ENCODE measurements at places on chromosomes 5 and 9.
A peak's percentile ranks its signal among the peaks of the same experiment; 100 is the strongest.

- no peak for DNase-seq
Measured at GRCh38 chr5:67164856-67165525, 31.6 kb downstream of the CD180 start.

GRCh38 chr9:136142859-136143214, 24.2 kb upstream of the TMEM250 start:
- no peak for DNase-seq

GRCh38 chr5:180399401-180400215, 46.5 kb upstream of the GFPT2 start:
- DNase-seq: no peak

DNA sequence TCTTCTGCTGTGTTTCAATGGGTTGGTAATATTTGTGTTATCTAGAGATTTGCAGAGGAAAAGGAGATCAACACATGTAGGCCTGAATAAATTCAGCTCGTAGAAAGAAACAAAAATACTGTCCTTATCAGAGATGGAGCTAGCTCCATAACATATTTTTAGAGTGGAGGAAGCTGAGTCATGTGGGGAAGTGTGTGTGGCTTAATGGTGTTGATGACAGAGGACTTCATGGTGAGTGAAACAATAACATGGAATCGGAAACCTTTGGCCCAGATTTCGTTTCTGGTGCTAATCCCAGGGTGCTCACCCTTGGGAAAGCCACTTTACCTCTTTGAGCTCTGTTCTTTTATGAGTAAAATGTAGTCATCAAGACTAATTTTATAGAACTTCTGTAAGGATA, 825.0 kb downstream of the TLR4 start:
- peak; percentile 95 for DNase-seq

- no peak for DNase-seq
Measured at GRCh38 chr9:116713271-116713670, 26.2 kb downstream of the TRIM32 start.

DNA sequence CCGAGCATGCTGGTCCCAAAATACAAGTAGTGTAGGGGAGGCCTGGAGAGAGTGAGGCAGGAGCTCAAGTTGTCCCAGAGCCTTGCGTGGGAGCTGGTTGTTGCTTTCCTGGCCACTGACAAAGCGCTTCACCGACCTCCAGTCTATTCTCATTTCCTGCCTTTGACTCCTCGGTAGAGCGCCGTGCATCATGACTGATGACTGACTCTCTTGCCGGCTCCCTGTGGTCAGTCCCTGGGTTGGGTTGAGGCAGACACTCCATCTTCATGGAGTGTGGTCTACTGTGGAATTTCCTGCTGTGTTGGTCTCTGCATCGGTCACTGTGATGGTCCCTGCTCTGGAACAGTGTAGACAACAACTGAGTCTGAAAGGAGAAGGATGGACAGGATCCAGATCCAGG, 175.1 kb upstream of the S1PR3 start:
- DNase-seq: no peak

DNA sequence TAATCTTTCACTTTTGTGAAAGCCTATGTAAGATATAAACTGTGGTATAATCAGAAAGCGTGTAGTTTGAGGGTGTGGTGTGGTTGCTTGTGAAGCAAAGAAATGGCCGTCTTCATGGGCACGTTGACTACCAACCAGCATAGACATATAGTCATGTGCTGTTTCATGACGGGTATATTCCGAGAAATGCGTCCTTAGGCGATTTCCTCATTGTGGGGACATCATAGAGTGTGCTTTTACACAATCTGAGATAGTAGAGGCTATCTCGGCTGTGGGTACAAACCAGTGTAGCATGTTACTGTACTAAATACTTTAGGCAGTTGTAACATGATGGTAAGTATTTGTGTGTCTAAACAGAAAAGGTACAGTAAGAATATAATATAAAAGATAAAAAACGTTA, 79.7 kb upstream of the LRRC70 start:
- DNase-seq: no peak

DNA sequence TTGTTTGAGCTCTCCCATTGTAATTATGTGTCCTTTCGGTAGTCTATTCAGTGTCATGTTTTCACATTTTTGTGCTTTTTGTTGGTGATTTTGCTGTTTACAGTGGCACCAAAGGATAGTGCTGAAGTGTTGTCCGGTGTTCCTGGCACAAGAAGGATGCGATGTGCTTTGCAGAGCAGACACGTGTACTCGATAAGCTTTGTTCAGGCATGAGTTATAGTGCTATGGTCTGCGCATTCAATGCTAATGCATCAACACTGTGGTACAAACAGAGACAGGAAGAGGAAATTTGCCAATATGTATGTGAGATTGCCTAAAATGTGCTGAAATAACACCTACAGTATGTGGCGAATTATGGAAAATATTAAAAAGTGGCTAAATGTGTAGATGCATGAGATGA, 913.4 kb upstream of the ACO1 start:
- DNase-seq: no peak

DNA sequence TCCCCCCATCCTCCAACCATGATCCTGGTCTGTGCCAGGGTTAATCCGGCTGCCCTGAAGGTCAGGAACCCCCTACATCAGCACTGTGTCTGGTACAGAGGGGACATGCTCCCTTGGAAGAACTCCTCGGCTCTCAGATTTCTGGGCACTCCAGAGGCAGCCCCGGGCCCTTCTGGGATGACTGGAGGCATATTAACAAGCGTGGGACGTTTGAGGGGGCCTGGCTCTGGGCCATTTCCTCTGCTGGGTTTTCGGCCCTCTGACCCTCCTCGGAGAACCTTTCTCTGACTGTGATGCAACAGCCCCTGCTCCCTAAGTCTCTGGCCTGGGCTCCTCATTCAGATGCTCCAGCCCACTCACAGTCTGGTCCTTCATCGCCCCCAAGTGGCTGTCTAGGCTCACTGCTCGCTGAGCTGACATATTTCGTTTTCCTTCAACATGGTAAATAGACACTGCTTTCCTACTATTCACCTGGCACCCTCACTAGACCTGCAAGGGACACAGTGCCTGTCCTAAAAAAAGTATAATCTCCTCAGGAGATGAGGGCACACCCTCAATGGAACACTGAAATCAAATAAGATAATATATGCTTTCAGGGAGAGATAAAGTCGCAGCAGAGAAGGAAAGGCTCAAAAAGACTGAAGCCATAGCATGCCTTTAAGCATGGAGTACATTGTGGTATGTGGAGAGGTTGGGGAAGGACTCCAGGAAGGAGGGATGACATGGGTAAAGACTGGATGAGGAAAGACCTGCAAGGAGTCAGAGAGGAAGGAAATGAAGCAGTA, 404.7 kb upstream of the TRPC7 start:
- peak; percentile 79 for DNase-seq

DNA sequence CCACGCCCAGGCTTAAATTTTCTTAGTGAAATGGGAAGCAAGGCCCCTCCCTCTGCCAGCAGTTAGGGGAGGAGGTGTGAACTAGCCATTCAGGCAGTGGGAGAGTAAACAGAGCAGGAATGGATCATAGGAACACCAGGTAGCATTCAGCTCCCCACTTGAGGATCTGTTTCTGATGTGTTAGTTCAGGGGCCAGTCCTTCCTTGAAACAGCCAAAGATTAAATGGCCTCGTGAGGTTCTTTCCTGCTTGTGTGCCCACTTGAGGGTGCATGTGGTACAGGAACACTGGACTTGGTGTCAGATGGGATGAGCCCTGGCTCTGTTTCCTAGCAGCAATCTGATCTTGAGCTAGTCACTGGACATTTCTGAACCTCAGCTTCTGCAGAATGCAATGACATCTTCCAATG, 21.2 kb downstream of the FAXDC2 start:
- DNase-seq: no peak

GRCh38 chr5:112594095-112594850, 143.4 kb upstream of the APC start:
- DNase-seq: no peak

All from dermis blood vessel endothelial cell (primary cell).